ENCODE measurements at places on chromosomes 7 and 10.

GRCh38 chr7:48045195-48045765, 9.9 kb downstream of the C7orf57 start:
- peak; percentile 19 for DNase-seq

DNA sequence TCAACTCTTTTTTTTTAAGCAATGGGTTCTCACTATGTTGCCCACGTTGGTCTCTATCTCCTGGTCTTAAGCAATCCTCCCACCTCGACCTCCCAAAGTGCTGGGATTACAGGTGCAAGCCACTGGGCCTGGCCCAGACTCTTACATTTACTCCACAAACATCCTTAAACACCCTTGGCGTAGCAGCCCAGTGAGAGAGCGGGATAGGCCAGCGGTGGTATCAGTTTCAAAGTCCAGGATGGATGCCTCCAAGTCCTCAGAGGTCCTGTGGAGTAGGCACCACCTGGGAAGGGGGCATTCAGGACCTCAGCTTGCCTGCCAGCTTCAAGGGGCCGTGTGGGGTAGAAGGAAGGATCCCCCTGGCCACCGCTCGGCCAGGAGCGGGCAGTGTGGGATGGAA, 18.1 kb upstream of the VPS37D start:
- DNase-seq: no peak

GRCh38 chr7:98811299-98811698, 58.5 kb downstream of the TMEM130 start:
- DNase-seq: no peak

DNA sequence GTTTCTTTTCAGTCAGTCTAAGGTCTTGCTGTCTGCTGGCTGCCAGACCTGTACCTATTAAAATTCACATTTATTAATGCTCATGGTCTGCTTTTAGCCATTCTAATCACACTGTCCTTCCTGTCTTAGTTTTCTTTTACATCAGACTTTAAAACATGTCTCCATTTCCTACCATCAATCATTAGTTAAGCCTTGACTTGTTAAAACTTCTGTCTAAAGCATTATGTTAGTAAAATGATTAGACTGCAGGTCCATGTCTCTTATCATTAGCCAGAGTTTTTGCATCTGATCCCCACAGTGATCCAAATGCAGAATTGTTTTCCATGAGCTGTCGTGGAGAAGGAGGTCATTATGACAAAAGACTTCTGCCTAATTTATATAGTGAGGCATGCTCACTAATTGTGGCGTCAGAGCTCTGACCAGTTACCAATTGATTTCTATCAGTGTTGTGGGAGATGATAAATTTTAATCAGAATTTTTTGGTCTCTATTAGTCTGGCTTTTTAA, 226.5 kb downstream of the DKK1 start:
- DNase-seq: no peak

DNA sequence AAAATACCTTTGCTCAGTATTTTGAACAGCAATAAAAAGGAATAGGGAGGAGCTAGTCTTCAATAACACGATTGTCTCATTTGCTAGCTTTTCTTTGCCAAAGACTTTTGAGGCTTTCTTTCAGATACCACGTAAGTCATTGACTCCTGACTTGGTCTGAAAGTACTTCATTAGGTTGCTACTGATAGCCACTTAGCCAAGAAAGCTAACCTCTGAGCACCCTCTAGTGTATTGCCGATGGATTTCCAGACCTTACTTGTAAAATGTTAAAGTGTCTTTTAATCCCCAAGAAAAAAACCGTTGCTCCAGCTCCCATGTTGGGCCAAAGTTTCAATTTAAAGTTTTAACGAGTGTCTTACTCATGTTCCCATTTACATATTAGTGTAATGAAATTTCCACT, 63.4 kb upstream of the STRIP2 start:
- DNase-seq: no peak

DNA sequence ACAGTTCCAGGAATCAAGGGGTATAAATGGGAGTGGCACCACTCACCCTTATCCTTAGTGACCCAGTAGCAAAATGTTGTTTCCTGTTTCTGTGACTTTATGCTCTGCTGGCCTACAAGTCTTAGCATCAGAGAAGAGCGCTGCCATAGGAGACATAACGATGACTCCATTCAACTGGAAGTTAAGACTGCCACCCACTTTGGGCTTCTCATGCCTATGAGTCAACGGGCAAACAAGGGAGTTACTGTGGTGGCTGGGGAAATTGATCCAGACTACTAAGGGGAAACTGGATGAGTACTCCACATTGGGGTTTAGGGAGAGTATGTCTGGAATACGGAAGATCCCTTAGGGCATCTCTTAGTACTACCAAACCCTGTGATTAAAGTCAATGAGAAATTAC, 40.6 kb upstream of the PIK3CG start:
- no peak for DNase-seq

DNA sequence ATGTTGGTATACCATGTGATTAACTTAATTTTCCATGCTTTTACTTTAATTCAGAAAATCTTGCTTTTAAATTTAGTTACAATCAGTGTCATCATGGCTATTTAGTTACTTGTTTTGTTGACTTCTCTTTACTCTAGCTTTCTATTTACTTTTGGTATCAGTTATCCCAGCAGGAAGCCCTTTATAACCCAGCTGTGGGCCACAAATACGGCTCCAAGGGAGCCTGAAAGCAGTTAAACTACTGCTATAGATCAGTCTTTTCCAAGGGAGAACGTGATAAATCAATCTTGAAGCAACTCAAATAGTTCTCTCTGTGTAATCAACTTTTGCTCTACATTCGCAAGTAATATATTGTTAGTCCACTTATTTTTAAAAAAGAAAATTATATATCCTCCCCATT, 287.4 kb downstream of the CACNA2D1 start:
- DNase-seq: no peak

- no peak for DNase-seq
Measured at GRCh38 chr7:131254211-131254610, 73.5 kb upstream of the MKLN1 start.

DNA sequence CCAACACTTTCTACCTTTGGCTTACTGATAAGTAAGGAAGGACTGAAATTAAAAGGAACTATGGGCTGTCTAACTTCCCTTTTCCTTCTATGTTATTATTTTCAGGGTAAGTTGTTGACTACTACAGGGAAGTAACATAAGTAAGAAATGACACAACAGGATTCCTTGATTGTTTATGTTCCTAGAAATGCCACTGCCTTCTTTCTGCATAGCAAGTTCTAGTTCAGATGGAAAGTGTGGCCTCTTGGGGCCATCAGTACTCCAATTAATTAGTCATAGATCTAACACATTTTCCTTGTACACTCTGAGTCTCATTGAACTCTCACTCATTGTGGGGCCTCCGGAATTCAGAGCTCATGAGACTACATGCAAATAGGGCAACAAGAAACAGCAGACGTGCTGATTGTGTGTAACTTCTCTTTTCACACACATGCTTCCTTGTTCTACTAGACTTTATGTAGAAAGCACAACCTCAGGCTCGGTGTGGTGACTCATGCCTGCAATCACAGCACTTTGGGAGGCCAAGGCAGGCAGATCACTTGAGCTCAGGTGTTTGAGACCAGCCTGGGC, 35.3 kb upstream of the HIBADH start:
- peak; percentile 58 for DNase-seq

GRCh38 chr7:37193087-37193774, 255.4 kb downstream of the ELMO1 start:
- no peak for DNase-seq

Data from CD4-positive, alpha-beta T cell treated with Interferon gamma for 1 hour (primary cell).